ENCODE measurements at places on chromosomes 3 and 15.

DNA sequence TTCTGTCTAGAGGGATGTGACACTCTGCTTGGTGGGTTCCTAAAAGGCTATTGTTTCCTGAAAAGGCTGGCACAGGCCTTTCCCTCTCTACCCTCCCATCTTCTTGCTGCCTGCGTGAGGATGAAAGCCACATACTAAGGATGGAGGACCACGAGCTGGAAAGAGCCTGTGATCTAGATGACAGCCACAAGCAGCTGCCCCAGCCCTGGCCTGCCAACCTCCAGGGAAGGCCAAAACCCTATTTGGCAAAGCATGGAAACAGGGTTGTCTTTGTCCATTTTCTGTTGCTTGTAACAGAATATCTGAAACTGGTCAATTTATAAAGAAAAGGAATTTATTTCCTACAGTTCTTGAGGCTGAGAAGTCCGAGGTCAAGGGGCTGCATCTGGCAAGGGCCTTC is 144.5 kb downstream of the FBLN2 start:
- no peak for DNase-seq

GRCh38 chr3:167653760-167654159 is at the start of gene WDR49:
WDR49 (minus strand) TSS chr3:167653942; CDS start chr3:167653425, 517 bp downstream.
- DNase-seq, result no peak

GRCh38 chr3:34650131-34650530 is 851.7 kb downstream of the PDCD6IP start:
- no peak for DNase-seq

DNA sequence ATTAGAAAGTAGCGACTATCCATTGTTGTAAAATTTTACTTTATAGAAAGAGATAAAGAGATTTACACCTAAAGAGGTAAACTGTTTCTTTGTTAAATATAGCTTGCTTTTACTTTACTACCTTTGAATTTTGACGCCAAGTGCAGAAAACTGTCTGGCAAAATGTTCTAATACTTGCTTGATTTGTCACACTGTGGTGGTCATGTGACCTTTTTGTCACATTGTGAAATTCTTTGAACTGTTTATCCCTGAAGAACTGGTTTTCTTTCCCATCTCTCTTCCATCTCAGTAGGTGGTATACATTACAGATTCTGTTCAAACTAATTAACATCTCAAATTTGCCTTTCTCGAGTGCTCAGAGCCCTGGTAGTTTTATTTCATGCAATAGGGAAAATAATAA is 327.4 kb downstream of the NAALADL2 start:
- DNase-seq, result no peak

DNA sequence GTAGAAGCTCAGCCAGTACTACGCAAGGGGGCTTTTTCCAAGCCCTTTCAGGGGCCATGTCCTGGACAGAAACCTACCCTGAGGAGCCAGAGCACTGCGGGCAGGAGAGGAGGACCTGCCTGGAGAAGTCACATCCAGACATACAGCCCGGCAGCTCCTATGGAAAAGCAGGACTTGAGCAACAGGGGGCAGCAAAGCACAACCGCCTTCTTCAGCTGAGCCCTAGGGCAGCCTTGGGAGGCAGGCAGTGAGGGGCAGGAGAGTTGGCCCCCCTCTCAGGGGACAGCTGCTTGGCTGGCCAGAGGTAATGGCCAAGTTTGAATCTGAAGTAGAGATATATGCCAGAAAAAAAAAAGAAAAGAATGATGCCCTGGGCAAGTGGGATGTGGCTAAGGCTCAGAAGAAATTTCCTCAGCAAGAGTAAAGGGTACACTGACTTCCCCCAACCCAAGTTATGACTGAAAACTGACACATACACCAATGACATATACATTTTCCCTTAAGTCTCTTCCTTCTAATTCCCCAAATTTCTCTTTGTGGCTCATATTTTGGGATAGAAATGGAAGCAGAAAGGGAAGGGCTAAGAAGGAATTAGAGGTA is 56.9 kb downstream of the CYP19A1 start:
- DNase-seq, result peak; percentile 28
